ENCODE measurements at places on chromosomes 16 and 17.

- no peak for DNase-seq
These were observed 37.7 kb upstream of the OR3A1 start for GRCh38 chr17:3335876-3336275.

DNA sequence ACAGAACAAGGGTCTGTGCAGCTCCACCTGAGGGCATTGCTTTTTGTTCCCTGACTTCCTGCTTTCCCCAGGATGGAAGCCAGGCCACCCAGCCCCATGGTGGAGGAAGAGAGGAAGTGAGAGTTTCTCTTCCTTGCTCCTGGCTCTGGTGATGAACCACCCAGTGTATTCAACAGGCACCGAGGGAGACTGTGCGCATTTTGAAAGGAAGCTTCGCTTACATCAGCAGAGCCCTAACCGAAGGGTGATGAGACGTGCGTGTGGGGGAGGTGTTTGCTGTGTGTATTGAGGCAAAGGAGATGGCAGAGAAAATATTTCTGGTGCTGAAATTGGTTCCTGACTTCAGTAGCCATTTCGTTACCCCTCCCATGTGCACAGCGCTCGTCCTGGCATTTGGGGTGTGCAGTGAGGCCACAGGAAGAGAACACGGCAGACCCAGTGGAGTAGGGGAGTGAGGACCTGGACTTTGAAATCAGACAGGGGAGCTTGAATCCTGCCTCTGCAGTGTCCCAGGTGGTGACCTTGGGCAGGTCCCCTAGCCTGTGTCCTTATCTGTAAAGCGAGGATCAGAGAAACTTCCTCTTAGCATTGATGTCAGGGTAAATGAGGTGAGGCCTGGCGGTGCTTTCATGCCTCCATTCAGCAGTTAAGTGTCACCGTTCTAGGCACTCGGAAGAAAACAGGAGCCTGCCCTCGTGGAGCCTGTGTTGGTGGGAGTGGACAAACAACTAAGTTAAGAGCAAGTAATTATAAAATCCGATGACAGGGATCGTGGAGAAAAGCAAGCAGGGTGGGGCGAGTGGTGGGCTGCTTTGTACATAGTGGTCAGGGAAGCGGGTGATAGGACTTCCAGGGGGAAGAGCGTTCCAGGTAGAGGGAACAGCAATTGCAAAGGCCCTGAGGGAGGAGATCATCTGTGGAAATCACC, 7.4 kb downstream of the CMIP start:
- DNase-seq = no peak

- DNase-seq = no peak
These were observed 109.3 kb upstream of the CHMP6 start for GRCh38 chr17:80882323-80882722.

DNA sequence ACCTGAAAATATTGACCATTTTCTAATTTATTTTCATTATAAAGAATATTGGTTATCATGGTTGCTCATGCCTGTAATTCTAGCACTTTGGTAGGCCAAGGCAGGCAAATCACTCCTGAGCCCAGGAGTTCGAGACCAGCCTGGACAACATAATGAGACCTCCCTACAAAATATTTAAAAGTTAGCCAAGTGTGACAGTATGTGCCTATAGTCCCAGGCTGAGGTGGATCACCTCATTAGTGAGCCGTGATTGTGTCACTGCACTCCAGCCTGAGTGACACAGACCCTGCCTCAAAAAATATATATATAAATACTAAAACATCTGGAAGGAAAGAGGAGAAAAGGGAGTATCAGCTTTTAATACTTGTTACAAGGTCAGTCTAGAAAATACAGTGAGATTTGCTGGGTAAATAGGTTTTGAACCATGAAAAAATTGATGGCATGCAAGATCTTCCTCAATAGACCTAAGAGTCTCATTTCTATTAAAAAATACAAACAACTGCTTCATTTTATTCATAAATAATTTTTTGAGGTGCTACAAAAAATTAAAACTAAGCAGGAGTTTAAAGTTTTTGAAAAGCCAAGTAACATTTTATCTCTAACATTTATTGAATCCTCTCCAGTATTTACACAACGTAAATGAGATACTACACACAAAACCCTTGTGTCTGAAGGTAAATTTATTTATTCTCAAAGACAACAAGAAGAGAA, 47.7 kb downstream of the TUBD1 start:
- DNase-seq = no peak

DNA sequence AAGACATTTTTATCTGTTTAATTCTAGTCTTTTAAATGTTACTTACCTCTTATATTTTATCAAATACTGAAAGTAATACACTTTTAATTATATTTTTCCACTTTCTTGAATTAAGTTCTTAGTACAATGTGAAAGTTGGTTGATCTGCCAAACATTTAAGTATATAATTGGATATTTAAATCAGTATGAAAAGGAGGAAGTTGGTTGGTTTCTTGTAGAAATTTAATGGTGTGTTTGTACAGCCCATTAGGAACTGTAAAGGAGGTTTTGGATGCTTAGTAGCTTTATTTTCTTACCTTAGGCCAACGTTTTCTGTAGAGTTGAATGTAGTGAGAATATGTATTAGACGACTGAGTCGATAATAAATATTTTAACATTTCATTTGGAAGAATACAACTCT, 5.4 kb downstream of the NFATC3 start:
- no peak for DNase-seq

DNA sequence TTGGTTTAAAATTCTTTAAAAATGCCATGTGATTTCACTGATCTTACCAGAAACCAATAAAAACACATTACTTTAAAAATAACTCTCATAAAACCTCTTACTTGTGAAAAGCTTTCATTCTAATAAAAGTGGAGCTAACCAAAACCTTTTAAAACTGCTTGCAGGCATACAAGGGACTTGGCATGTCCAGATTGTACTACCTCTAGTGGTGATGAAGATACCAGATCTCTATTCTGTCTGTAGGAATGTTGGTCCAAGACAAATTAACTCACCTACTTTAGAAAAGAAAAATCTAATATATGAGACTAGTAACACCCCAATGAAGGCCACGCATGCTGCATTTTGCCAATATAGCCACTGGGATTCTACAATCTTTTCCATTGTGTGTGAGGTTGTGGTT, 151.0 kb upstream of the SALL1 start:
- DNase-seq = no peak

DNA sequence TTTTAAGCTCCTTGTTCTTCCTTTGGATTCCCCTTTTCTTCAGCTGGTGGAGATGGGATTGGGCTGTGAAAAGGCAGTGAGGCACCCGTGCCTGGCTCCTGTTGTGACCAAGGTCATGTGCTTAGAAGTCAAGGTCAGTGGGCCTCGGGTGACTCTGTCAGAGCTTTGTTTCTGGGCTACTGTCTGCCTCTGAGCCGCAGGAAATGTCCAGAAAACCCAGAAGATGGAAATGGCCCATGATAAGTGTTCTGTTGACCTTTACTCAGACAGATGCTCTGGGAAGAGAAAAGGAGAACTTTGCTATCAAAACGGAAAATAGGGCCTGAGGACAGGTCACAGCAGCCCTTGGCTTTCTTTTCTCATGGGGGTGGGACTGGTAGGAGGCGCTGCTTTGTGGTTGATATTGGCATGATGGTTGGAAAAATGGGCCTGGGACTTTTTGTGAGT, 2.9 kb downstream of the ABCC1 start:
- DNase-seq = no peak

DNA sequence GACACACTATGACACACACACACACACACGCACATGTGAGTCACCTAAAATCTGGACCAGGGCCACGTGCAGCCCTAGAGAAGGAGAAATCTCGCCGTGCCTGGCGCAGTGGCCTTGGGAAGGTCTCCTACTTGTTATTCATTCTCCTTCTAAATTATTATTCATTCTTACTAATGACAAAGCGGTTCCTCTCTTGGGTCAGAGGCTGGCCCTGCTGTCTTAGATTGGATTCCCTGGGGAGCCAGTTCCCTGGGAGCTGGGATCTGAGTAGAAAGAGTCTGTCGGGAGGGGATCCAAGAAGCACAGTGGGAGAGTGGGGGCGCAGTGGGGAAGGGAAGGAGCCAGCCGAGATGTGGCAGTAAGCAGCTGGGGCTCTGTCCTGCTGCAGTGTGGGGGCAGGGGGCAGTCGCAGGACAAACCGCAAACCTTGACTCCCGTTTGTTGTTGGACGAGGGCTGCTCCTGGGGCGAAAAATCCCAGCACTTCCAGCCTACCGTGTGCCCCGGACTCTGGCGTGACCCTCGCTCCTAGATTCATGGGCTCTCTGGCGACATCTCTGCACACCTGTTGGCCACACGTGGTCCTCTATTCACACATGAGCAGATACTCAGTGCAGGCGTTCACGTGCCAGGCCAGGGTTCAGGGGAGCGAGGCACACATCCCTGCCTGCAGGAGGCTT, 18.7 kb upstream of the JPH3 start:
- DNase-seq = no peak

DNA sequence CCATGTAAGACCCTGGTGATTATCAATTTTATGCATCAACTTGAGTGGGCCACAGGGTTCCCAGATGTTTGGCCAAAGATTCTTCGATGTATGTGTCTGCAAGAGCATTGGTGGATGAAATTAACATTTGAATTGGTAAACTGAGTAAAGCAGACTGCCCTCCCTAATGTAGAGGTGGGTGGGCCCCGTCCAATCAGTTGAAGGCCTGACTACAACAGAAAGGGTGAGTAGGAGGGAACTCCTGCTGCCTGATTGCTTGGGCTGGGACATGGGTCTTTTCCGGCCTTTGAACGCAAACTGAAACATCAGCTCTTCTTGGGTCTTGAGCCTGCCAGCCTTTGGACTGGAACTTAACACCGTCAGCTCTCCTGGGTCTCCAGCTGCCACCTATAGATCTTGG, 90.6 kb downstream of the BMERB1 start:
- DNase-seq = no peak

GRCh38 chr16:17371299-17371698, 99.5 kb downstream of the XYLT1 start:
- no peak for DNase-seq

DNA sequence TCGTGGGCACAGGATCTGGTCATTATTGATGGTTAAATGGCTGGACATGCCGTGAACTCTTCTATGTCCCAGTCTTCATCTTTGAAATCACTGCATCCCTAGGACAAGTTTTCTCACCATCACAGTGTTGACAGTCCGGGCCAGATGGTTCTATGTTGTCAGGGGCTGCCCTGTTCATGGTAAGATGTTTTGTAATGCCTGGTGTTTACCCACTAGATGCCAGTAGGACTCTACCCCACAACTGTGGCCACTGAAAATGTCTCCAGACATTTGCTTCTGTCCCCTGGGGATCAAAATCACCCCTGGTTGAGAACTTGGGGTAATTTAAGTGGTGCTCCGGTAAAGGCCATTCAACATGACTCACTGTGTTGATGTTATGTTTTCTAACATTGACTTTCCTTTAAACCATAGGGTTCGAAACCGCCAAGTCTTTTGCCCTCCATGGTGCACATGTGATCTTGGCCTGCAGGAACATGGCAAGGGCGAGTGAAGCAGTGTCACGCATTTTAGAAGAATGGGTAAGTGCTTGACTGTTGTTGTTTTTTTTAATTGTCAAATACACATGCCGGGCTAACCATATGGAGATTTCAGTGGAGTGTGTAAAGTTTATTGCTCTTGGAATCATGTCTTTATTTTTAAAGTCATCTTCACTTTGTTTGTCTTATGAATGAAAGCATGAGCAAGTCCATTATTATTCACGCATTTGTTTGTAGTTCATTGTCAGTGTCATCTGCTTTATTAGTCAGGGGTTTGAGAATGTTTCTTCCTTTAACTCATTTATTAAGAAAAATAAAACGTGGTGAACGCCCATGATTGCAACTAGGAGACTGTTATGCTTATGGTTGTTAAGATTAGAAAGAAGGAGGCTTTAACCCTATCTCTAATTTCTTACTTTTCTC, 64.6 kb downstream of the WWOX start:
- no peak for DNase-seq

DNA sequence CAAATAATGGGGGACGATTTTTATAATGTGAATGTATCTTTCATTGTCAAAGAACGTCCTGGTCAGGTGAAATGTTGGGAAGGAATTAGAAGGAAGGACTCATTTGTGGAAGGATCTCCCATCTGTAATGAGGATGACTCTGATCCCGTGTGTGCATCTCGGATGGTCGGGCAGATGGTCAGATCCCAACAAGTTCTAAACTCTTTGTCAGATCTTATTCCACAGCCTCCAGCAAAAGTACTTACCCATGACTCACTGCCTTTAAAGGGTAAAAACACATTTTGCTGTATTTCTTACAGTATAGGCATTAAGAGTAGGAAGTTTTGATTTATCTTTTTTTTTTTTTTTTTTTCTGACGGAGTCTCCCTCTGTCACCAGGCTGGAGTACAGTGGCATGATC, 539 bp upstream of the KRTAP4-8 start:
- DNase-seq = no peak

DNA sequence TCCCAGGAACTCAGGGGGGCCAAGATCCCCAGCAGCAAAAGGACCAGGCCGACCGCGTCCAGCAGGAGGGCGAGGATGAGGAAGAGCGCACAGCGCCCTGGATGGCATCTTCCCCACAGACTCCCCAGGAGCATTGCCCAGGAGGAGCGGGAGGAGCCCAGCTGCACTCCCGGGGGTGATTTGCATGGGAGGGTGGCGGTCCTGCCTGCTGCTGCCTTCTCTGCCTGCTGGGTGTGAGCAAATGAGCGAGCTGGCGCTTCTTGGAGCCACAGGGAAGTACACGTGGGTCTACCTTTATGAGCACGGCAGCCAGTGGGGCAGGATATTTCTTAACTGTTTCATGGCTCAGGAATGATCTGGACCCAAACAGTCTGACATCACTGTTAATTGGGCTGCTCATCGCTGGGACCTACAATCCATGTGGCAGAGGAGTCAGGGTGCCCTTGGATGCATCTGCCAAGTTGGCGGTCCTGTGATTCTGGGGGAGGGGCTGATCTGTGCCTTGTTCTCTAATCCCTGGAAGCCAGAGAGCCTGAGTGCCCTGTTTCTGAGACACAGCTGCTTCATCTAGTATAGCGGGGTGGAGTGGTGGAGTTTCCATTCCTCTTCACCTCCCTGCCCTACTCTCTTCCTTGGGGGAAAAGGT, at the start of gene TMEM238L:
Gene TMEM238L (minus strand): TSS at position 270 of the 646 bp plus-strand sequence. CDS start 136 bp downstream, at position 134.
- no peak for DNase-seq

DNA sequence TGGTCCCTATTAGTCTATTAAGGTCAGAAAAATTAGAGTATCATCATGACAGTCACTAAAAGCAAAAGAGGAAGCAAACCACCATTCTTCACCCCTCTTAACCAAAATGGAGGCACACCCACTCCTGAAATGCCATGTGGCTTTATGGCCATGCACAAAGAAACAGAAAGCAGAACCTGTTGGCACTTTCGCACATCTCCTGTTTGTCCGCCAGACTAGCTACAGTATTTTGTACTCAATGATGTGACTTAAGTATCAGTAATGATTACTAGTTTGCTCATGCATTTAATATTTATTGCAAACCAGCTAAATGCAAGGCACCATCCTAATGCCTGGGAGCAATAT, 70.2 kb upstream of the GNAO1 start:
- no peak for DNase-seq

GRCh38 chr16:15053904-15054303, 2.0 kb downstream of the NTAN1 start:
- DNase-seq = no peak

GRCh38 chr17:69609473-69610305, 195.2 kb downstream of the MAP2K6 start:
- no peak for DNase-seq

Measured in vagina (tissue), 2 donors.